ENCODE measurements at places on chromosomes 7 and 10. TPM values are rescaled to one million over a fixed set of nuclear protein-coding genes. Genes with fewer than 3 reads are reported as not detected.

PDZD7 gene
- polyA plus RNA-seq, result 0.53 TPM

GRCh38 chr10:6333086-6333485, 130.4 kb downstream of the PFKFB3 start:
- no peak for DNase-seq

DNA sequence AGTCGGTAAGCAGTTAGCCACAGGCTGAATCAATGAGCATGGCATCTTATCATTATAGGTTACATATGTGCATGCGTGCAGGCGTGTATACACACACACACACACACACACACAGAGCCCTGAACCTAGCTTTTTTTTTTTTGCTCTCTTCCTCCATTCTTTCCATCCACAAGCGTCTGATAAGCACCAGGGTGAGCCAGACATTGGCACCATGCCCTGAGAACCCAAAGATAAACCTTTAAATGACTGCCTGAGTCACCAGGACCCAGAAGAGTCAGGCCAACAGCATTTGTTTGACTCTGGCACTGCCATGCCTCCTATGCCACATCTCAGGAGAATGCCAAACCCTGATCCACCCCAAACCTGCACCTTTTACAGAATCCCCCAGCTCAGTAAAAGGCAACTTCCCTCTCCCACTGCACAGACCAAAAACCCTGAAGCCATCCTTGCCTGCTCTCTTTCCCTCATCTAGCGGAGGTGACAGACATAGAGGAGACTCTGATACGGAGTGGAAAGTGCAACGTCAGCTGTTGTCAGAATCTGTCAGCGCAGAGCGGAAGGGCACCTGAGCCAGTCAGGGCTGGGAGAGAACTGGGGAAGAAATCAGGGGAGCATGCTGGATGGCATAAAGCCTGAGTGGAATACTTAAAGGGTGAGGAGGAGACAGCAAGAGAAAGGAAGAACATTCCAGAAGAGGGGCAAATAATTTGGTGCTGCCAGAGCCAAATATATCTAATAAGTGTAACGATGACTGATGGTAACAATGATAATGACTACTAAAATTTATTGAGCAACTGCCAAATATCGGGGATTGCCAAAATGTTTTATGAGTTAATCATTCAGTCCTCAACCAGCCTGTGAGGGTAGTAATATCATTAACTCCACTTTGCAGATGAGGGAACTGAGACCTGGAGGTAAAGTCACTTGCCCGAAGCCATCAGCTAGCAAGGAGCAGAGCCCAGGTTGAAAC, 3.2 kb downstream of the PARP12 start:
- no peak for DNase-seq

GRCh38 chr10:122333037-122333436, 41.5 kb upstream of the PLEKHA1 start:
- no peak for DNase-seq

DNA sequence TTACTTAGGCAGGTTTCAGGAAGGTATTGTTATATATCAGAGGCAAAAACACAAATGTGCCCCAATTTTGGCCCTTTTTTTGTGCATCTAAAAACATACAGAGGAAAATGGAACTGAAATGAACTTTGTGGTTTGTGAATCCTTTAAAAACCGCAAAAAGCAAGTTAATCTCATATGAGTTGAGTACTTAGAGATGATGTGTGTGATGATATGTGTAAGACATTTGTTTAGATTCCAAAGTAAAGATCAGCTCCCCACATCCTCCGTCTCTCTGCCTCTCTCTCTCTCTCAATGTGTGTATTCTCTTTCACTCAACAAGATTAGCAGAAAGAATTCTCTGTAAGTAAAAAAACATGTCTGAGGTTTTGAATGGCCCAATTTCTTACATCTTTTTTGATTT, 201.9 kb downstream of the MALRD1 start:
- DNase-seq, result no peak

All from BJ (cell line).